ENCODE measurements at places on chromosomes 1 and 21.

- DNase-seq: no peak
These were observed 1.2 kb downstream of the MCM3AP start for GRCh38 chr21:46284077-46284644.

DNA sequence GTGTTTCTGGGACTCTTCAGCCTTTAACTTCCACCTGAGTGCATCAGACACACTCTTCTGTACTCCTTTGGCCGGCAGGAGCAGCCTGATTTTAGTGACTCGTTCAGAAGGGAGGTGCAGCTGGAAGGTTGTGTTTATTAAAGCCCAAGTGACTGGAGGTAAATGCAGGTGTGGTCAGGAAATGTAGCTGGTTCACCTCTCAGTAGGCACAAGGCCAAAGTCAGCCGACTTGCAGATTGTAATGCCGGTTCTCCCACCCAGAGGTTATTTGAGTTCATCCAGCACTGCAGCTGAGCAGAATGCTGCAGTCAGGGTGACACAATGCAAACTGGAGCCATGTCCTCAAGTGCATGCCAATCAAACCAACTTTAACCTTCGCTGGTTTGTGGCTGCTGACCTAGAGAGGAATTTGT is 91.5 kb downstream of the SPATA46 start:
- peak; percentile 22 for DNase-seq

GRCh38 chr1:41622402-41622801 is 137.9 kb upstream of the EDN2 start:
- DNase-seq: peak; percentile 67

GRCh38 chr21:40060083-40060677 is 192.9 kb downstream of the PCP4 start:
- no peak for DNase-seq

DNA sequence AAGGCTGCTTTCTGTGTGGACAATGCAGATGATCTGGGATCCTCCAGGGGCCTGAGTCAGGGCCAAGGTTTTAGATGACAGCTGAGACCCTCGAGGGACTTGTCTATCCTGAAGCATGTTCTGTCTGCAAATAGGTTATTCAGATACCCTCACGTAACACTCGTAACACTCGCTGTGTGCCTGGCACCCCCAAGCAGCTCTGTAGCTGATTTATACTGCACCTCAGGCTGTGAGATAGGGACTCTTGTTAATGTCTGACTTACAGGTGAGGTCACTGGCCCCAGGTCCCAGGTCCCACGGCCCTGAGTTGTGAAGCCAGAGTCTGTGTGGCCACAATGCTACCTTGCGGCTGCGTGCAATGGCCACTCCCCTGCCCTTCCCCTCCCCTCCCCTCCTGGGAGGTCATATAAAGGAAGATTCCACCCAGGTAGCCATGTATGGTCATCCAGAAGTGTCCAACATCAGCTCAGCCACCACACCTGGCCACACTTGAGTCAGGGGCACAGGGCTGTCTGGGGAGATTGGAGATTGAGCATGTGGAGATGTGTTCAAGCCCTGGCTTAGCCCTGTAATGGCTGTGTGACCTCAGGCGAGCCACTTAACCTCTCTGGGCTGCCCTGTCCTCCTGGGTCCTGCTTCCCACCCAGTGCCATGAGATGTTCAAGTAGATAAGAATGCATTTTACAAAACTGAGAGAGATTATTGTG is 687.7 kb downstream of the MATN1 start:
- no peak for DNase-seq

DNA sequence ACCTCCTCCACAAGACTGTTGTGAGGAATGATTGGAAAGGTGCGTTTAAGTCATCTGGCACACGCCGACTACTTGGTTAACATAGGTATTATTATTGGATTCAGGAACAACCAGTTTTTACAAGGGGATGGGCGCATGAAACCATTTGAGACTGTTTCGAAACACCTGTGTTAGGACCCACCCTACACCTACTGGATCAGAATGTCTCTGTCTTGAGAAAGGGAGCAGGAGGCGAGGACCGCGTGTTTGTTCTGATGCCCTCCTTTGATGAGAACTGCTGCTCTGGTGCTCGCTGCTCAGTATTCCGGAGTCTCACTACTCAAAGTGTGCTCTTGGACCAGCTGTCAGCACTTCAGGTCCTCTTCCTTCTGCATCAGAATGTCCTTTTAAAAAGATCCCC is 7.3 kb downstream of the H6PD start:
- no peak for DNase-seq

- no peak for DNase-seq
These were observed 135.7 kb downstream of the ACTL8 start for GRCh38 chr1:17890815-17891191.

GRCh38 chr1:177593105-177593504 is 376.8 kb downstream of the SEC16B start:
- DNase-seq: no peak

DNA sequence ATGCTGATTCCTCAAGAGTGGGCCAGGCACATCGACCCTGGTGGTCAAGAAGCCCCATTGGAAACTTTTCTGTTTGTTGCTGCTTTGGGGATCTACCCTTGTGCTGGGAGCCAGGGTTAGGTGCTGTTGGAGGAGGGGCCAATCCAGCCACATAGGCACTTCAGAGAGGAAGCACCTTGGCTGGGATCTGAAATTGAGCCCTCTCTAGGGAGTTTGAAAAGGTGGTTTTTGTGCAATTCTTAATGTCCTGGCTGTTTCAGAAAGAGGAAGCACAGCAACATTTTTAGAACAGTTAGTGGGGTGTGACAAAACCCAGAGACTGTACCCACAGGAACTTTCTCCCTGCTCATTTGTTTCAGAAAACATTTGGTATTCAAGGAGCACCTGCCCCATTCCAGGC is 17.2 kb upstream of the BEND5 start:
- DNase-seq: no peak

GRCh38 chr1:62336638-62336994 is 17.4 kb upstream of the KANK4 start:
- DNase-seq: no peak

GRCh38 chr1:201490708-201491131 is 16.2 kb downstream of the CSRP1 start:
- no peak for DNase-seq

DNA sequence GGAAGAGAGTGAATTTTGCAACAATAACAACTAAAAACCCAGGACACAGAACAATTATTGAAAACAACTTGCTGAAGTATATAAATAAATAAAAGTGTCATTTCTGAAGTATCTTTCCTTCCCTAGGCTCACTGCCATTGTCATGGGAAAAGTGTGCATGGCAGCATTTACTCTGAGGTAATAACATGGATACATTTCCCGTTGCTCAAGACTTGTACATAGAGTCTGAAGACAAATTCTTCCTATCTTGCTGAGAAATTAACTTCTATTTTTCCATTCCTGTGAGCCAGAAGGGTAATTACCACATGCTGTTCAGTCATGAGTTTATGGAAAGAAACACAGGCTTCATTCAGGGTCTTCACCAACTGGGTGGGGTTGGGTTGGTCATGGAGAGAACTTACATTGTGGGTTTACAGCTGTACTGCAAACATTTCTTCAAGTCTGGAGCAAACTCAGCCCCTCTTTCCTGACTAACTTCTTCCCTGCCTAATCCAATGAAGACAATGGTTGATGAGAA is 32.2 kb downstream of the ST6GALNAC3 start:
- DNase-seq: no peak

- DNase-seq: no peak
These were observed 32.3 kb downstream of the LRRC53 start for GRCh38 chr1:74480068-74480467.

DNA sequence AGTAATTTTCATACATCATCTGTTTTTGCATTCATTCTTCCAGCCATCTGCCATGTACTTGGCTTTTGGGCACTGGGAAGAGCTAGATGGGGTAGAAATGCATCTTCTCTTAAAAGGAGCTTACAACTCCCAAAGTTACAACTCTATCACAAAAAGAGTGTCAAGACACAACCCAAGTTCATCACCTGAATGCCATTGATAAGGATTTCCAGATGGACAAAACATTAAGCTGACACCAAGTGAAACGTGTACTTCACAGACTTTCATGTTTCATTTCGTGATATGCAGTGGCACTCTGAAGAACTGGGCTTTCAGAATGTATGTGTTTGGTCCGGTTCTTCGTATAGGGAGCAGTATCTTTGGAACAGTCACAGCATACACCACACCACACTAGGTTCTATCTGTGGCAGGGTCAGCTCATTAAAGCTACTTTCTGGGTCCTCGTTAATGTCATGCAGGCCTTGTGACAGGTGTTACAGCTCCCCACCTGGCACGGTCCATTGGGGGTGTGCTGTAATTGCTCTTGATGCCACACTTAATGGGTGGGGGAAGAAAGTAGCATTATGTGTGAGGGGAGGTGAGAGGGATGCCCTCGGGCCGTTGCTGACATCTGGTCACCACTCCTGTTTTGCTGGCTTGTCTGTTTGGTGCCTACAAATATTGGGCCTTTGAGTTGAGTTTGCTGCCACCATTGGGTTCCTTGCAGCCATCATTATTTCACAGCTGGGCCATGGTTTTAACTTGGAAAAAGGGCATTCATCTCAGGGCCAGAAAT is 164.9 kb downstream of the NFIA start:
- no peak for DNase-seq

GRCh38 chr1:210757677-210758076 is 376.3 kb downstream of the KCNH1 start:
- no peak for DNase-seq

GRCh38 chr1:117061986-117062415 is 1.9 kb downstream of the TTF2 start:
- DNase-seq: peak; percentile 91

DNA sequence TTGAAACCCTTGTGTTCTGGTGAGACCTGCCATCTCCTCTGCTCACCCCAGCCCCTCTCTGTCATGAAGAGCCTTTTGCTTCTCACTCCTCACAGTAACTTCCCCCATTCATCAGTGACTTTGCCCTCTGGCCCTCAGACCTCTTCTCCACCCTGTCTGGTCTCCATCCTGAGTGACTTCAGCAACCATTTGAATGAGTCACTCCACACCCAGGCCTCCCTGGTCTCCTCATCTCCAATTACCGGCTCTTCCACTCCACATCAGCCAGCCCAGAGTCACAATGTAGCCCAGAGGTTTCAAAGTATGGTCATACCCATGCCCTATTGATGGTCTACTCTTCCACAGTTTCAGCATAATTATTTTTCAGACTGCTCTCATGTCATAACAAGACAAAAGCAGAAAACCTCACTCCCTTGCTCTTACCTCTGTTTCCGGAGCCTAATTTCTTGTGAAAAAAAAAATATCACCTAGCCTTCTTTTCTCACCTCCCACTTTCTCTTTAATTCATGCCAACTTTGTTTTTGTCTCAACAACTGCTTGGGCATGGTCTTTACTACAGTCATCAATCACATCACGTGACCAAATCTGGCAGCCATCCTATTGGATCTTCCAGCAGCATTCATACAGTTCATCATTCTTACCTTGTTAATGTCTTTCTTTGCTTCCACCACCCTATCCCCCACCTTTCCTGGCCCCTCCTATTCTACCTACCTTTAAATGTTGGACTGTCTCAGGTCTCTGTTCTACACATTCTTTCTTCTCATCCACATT is 35.6 kb upstream of the NEK7 start:
- DNase-seq: peak; percentile 94

GRCh38 chr1:236762410-236762809 is 32.7 kb upstream of the MTR start:
- no peak for DNase-seq

- peak; percentile 55 for DNase-seq
These were observed 42.7 kb downstream of the APP start for GRCh38 chr21:26127918-26128317.

DNA sequence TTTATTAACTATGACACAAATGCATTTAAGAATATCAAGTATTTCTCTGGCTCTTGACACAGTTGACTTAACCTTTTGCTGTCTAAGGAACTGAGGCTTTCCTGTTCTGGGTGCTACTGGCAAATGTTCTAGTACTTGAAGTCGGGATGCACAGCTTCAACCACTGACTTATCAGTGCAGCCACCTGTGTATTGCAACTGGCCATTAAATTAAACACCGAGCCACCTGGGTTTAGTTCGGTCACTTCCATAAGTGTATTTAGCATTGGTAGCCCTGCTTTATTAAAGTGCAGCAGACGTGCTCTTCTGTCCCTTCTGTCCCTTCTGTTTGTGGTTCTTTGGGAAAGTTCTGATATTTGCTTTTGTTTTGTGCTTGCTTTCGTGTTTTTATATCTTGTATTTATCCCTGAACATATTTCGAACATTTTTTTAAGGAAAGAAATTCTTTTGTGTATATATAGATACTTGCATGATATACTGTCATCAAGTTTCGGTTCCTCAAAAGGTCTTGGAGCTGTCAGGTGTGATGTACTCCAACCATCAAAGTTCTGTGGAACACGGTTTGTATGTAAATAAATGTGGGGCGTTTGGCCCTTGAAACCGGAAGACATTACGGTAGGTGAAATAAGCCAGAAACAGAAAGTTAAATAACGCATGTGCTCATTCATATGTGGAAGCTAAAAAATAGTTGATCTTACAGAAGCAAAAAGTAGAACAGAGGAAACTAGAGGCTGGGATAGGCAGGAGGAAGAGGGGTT is 297.9 kb upstream of the GREM2 start:
- no peak for DNase-seq

DNA sequence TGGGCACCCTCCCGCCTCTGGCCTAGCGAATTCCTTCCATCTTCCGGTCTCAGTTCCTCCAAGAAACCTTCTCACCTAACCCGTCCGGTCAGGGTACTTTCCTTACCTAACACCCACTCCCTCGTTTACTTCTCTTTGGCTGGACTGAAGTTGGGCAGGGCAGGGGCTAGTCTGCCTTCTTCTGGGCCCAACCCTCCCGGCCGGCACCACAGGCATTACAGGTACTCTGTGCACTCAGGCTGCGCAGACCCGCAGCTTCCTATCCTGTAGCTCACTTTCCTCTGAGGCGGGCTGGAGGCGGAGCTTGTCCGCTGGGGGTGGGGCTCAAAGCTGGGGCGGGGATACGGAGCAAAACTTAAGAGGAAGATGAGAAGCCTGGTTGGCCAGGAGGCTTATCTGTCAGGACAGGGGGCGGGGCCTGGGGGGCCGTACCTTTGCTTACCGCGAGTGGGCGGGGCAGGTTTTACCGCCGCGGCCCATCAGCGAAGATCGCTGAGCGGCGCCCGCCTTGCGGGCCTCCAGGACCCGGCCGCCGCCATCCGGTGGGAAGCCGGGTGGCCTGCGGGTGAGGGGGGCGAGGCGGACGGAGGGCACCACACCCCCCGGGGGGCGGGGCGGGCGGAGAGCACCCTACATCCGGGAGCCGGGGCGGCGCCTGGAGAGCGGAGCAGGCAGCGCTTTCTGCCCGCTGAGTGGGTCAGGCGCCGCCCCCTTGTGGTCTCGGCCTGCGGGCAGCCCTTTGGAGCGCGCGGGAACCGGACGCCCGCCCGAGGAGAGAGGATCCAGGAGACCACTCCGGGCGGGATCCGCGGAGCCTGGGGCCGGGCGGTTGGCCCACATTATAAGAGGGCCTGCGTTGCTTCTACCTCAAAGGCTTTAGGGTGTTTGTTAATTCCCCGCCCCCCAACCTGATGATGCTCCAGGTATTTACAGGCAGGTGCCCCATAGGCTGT is 31.9 kb downstream of the ZNF648 start:
- peak; percentile 76 for DNase-seq

GRCh38 chr1:153537376-153537730 is 1.6 kb upstream of the S100A6 start:
- no peak for DNase-seq

- peak; percentile 45 for DNase-seq
These were observed 18.1 kb downstream of the KNCN start for GRCh38 chr1:46533179-46533864.

GRCh38 chr1:30083800-30084464 is 639.5 kb downstream of the MATN1 start:
- DNase-seq: peak; percentile 86

Data from astrocyte (in vitro differentiated cells and primary cell).